ENCODE measurements at places on chromosomes 2 and 18. TPM values are rescaled to one million over a fixed set of nuclear protein-coding genes. Genes with fewer than 3 reads are reported as not detected.

Gene NEURL3
- not detected for total RNA-seq

Gene DSG4
- not detected for total RNA-seq

Gene STARD6
- not detected for total RNA-seq

Gene IGFBP5
- 334 TPM for total RNA-seq

Gene PLEKHH2
- total RNA-seq, result 5.4 TPM

- no peak for DNase-seq
Observed at GRCh38 chr2:74755386-74755785, 78.5 kb upstream of the HK2 start.

DNA sequence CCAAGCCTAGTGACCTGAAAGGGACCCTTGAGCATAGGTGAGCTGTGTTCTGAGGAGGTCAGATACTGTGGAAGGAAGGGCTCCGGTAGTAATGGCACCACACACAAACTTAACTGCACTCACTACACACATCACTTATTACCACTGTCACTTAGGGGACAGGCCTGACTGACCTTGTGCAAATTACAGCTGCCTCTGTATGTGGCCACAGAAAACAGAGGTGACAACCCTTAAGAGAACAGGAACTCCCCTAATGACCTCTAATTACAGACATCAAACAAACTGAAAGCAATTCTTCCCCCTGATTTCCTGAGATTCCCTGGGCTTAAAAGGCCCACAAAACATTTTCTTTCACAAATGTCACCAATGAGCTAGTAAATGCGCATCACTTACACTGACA is 360.6 kb downstream of the RND3 start:
- no peak for DNase-seq

GRCh38 chr2:44748-45341 is 1.5 kb downstream of the FAM110C start:
- DNase-seq, result no peak

DNA sequence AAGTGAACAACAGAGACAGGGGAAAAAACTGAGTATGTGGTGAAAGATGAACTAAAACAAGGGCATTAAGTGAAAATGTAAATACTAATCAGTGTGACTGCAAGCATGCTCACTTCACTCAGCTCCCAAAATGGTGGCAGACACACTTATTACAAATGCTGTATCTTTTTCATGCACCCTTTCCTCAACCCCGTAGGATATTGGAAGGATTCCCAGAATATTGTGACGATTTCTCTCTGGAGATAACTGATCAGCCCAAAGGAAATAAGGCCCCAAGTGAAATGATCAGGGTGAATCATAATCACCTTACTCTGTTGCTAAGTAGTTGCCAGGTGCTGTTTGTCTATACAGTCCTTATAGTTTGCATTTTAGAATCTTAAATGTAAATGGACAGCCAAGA is 138.9 kb upstream of the IL1R2 start:
- DNase-seq, result no peak

DNA sequence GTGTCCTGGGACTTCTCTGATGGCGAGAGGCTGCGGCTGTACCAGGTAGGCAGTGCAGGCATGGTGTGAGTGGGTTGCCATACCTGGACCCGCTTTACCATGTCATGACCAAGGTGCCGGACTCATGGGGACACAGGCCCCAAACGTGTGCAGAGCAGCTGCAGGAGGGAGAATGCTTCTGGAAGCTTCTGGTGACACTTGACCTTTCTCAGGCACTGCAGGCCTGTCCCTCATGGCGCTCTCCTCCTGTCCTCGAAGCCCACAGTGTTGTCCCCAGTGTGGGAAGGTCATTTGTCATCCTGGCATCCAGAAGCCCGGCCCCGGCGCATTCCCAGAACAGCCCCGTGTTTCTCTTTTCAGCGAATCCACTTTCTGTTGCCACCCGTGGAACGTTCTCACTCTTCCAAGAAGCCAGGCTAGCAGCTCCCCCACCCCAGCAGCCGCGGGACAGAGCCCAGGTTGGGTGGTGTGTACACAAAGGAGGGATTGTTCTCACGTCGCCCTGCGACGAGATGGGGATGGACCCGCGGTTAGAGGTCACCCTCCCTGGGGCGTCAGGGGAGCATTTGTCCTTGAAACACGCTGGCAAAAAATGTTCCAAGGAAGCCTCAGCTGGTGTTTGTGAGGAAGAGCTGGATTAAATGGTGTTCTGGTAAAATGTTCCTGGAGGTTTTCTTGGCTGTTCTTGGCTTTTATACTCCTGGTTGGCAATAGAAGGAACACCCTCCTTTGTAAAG is 43.7 kb downstream of the SH3BP4 start:
- no peak for DNase-seq
